Activated T-helper 2 cell treated with anti-CD3 and anti-CD28 coated beads, Interferon-gamma antibody, Interleukin-2, Interleukin-4, amounts not matched to agents 10 μg/mL and 5 μg/mL and 100 μg/mL, durations not matched to agents 14 hours and 24 hours and 36 hours (primary cell): ENCODE measurements at places on chromosomes 2 and 18.

- no peak for DNase-seq
These were observed 4.4 kb upstream of the PARD6G start for GRCh38 chr18:80251700-80252099.

DNA sequence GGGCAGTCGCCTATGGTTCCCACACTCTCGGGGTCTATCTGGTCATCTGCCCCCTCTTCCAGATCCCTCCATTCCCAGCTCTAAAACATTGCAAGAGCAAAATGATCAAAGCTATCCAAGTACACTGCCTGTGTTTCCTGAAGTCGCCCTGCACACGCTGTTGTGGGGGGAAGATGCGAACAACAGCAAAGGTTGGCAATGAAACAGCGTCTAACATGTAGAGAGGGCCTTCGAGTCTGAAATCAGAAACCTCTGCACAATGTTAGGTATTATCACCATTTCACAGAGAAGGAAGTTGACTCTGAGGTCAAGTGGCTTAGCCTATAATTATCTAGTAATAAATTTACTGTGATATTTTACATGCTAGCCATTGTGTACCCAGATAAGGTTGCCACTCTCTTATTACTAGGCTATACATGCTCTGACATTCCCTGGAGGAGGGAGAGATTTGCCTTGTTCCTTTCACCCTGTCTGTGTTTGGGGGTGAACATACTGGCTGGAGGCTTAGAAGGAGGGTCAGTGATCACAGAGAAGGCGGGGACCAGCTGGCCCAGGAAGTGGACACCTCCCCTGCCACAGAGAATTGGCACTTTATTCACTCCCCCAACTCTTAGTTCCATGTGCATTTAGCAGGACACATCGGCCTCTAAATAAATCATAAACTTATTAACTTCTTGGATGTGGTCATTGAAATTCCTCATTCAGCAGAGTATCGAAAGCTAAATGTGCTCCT lies 36.8 kb downstream of the KCTD1 start:
- no peak for DNase-seq

DNA sequence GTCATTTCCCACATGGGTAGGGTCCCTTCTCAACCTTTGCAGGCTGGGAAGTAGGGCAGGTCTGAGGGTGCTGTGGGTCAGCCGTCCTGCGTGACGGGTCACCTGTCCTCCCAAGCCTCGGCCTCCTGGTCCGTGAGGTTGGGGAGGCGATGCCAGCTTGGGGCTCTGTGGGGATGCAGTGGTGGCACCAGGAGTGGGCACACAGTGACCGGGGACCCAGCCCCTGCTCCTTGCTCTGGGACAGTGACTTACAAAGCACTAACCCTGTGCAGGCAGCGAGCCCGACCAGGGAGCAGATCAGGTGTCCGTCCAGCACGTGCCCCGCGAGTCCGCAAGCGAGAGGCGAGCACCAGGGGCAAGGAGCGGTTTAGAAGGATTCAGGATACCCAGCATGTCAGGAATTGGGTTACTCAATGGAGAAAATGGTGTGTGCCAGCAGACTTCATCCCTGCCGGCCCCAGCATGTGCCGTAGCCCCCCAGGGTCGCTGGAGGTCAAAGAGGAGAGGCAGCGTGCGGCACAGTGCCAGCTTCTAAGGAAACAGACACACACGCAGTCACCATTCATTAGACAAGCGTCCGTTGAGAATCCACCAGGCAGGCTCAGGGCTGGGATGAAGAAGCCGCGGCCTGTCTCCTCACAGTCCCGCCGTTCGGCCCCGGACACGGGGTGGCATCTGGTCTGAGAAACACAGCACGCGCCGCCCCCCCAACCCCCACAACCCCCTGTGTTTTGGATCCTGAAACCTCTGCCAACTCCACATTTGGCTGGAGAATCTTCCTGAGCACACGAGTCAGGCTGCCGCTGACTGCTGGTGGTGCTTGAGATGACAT lies 11.7 kb downstream of the COLEC11 start:
- no peak for DNase-seq

GRCh38 chr2:149315461-149315860 lies 14.9 kb upstream of the LYPD6 start:
- no peak for DNase-seq

DNA sequence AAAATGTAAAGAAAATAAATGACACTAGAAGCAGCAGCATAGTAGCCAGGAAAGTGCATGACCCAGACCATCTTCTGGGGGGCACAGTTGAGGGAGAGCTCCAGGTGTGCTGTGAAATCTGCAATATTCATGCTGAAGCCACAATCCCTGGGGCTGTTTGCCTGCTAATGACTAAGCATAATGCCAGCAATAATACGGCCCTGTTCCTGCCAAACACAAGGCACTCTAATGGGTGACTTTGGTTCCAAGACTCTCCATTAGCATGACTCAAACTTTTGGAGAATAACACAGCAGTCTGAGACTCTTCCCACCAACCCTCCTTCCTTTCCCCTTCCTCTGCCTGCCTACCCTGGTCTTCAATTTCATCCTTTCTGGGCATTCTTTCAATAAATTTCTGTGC lies 77.9 kb upstream of the DOCK10 start:
- DNase-seq = no peak

DNA sequence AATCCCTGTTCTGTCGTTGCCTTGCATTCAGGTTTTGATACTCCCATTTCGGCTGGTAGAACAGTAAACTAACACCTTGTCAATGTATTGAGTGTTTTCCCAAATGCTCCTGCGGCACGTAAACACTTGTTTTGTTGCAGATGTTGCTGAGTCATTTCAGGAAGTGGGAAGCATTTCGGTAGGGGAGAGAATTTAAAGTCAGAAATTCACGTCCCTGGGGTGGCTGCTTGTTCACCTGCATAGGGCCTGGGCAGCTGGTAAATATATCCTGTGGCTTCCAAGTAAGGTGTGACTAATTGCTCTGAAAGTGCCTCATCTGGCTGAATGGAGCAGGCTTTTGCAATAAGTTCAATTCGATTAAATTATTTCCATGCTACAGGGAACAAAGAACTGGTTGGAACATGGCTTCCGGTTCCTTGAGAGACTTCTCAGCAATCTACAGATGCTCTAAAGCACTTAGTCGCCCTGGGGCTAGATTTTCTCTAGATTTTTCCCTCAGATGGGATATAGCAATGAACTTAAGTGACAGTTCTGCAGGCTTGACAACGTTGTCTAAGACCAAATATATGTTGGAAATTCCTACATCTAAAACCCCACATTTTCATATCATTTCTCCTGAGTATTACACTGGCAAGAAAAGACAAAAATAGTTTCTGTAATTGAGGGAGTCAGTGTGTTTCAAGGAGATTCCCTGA lies 5.2 kb downstream of the GALR1 start:
- DNase-seq = no peak

DNA sequence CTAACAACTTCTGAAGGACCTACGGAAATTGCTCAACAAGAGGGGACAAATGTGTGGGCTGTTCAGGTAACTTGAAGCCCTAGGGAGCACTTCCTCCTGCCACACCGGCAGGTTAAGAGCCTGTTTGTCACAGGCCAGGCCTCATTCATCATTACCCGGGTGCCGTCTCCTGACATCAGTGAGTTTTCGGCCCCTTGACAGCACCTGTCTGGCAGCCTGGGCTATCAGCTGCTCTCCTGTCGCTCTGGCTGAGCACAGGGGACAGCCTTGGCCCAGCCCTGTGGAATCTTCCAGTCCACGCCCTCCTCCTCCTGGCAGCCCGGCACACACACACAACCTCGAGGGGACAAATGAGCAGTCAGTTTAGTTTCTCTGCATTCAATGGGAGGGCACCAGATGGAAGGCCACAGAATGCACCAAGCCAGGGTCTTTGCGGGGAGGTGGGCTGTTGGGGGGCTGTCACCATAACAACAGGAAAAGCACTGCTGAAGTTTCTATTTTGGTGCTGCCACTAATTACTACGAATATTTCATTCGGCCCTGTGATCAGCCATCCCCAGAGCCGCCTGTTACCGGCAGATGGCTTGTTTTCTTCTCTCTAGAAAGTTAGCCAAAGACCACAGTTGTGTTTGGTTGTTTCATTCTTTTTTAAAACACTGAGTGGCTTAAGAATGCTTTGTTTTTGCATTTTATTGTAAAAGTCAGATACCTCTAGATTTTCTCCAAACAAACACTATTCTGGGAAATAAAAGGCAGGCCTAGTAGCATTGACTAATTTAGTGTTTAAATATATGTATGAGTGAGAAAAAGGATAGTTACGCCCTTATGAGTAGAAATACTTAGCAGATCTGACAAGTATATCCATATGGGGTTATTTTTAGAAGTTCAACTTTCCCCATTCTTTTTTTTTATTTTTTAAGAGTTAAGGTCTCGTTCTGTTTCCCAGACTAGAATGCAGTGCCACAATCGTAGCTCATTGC lies 189.9 kb upstream of the NDUFV2 start:
- no peak for DNase-seq
